ENCODE measurements at places on chromosomes 12 and 14. TPM values are rescaled to one million over a fixed set of nuclear protein-coding genes. Genes with fewer than 3 reads are reported as not detected.

The RPGRIP1 gene
- polyA plus RNA-seq = 0.25 TPM

The SPX gene
- polyA plus RNA-seq = 0.60 TPM

The POTEG gene
- polyA plus RNA-seq = not detected

The RFX4 gene
- polyA plus RNA-seq = not detected

The KLRC4 gene
- polyA plus RNA-seq = not detected

The TRHDE gene
- 0.69 TPM for polyA plus RNA-seq

The NYNRIN gene
- polyA plus RNA-seq = 0.92 TPM

The TRIM9 gene
- polyA plus RNA-seq = 2.4 TPM

The SLC2A3 gene
- polyA plus RNA-seq = 12.6 TPM

The KRT78 gene
- 5.4 TPM for polyA plus RNA-seq

The B3GNT4 gene
- 0.46 TPM for polyA plus RNA-seq

The IRAK3 gene
- 4.4 TPM for polyA plus RNA-seq

The PLCZ1 gene
- not detected for polyA plus RNA-seq

The RBM25 gene
- polyA plus RNA-seq = 10.8 TPM

The RNU4-1 gene
- polyA plus RNA-seq = not detected

The CCDC184 gene
- polyA plus RNA-seq = not detected

The GLS2 gene
- not detected for polyA plus RNA-seq

The FKBP11 gene
- 12.3 TPM for polyA plus RNA-seq

The RIMBP2 gene
- 1.7 TPM for polyA plus RNA-seq

The SIX1 gene
- not detected for polyA plus RNA-seq

The WIF1 gene
- polyA plus RNA-seq = not detected

The ARF6 gene
- polyA plus RNA-seq = 117 TPM

The CMTM5 gene
- not detected for polyA plus RNA-seq

The PAPLN gene
- 0.46 TPM for polyA plus RNA-seq

The CIDEB gene
- polyA plus RNA-seq = 7.2 TPM

The RASAL1 gene
- polyA plus RNA-seq = 10.5 TPM

The CCNK gene
- 14.4 TPM for polyA plus RNA-seq

The RAD9B gene
- polyA plus RNA-seq = not detected

The PLBD1 gene
- polyA plus RNA-seq = 18.3 TPM

The OLR1 gene
- 1.2 TPM for polyA plus RNA-seq

The PMCH gene
- not detected for polyA plus RNA-seq

The OTX2 gene
- not detected for polyA plus RNA-seq

The CLMN gene
- polyA plus RNA-seq = 18.0 TPM

The NPFF gene
- not detected for polyA plus RNA-seq

The NANOG gene
- polyA plus RNA-seq = not detected

The TMEM63C gene
- 5.5 TPM for polyA plus RNA-seq

The PTCSC3 gene
- not detected for polyA plus RNA-seq

The DCAF4 gene
- 5.8 TPM for polyA plus RNA-seq

The DACT1 gene
- polyA plus RNA-seq = 2.1 TPM

The LUM gene
- 44.4 TPM for polyA plus RNA-seq

The PRKD1 gene
- polyA plus RNA-seq = 2.3 TPM

All from sigmoid colon (tissue), 7 donors.